ENCODE measurements at places on chromosomes 16 and 17.

- no peak for DNase-seq
Observed at GRCh38 chr17:1718362-1719165, 5.9 kb upstream of the WDR81 start.

- DNase-seq, result no peak
Observed at GRCh38 chr17:51088287-51088686, 32.4 kb downstream of the SPAG9 start.

- no peak for DNase-seq
Observed at GRCh38 chr16:12062343-12063003, 85.9 kb downstream of the SNX29 start.

DNA sequence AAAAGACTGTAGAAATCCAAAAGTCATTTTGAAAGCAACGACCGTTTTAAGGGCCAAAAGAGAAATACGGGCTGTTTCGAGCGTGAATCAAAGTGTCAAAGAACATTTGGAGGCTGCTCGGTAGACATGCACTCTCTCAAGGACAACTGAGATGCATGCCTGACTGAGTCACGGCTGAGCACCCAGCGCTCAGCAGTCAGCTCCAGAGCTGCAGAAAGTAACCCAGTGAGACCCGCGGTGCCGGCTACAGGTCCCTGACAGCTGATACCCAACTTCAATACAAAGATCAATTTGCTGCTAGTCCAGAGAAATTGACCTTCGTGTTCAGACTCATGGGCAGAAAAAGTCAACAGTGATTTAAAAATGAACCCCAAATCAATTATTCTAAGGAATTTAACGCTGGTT is 214.9 kb downstream of the STX8 start:
- DNase-seq, result no peak

DNA sequence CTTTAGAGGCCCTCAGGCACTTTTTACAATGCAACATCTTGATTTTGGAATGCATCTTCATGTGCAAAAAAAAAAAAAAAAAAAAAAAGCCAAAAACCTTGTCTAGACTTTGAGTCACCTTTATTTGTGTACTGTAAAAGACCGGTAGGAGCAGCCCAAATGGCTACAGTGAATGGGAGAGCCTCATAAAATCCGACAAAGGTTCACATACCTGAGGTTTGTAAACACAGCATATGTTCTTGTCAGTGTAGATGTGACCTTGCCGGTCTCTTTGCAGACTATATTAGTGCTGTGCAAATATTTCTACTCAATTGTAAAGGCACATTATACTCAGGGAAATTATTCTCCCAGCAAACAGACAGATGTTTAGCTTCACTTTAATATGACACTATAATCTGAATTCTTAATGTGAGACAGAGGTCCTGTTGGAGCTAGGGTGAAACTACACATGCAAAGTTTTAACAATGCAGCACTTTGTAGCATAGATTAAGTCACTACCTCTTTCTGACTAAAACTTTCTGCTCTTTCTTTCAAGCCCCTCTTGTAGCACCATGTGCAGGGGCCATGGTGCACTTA is 211.3 kb downstream of the CA10 start:
- no peak for DNase-seq

DNA sequence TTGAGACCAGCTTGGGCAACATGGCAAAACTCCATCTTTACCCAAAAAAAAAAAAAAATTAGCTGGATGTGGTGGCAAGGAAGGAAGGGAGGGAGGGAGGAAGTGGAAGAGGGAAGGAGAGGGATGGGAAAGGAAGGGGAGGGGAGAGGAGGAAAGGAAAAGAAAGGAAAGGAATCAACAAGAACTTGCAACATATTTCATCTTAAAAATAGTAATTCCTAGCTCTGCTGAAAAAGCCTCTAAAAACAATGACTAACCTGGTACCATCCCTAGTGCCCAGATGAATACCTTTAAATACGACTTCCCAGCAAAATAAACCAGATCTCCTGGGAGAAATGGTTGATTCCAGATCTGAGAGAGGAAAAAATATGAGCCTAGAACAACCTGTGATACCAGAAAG is 27.1 kb upstream of the MNT start:
- no peak for DNase-seq

DNA sequence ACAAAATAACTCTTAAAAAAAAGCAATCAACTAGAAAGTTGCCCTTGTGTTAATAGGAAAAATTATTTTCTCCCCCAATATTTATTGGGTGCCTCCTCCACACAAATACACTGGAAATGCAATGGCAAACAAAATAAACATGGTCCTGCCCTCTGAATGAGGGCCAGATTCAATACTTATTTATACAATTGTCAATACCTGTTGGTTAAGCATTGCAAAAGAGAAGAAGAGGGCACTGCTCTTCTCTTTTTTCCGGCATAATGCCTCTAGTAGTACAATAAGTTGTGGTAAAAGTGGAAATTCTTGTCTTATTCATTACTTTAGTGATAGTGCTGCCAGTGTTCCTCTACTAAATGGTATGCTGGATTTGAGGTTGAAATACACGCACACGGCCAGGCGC is 22.5 kb upstream of the ALDH3A2 start:
- DNase-seq, result no peak

DNA sequence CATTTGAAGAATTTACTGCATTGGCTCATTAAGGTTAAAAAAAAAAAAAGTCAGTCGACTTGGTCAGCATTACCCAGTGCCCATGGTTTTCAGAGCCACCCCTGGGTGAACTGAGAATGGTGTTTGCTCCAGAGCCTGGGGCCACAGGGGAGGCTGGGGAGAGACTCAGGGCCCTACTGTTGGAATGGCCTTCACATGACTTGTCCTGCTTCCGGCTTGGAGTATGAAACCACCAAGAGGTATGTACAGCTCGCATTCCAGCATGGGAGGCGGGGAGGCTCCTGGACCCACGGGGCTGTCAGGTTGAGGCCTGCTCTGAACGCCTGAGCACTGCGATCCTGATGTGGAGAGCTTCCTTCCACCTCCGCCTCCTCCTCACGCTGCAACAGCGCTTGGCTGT is 36.8 kb downstream of the MSI2 start:
- DNase-seq, result no peak

DNA sequence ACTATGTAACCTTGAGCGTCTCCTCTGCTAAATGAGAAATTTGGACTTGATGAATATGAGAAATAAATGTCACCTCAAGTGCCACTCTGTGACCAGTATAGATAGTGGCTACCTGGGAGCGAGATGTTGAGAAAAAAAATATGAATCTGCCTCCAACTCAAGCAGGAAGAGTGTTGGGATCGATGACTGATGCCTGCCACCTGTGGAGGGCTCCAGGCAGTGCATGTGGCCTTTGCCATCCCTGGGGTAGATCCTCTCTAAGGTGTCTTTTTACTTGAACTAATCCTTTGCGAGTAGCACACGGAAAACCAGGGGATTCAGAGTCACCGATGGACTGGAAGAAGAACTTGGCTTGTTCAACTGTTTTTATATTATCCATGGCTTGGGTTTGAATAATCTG is 9.4 kb downstream of the CCDC182 start:
- peak; percentile 31 for DNase-seq

DNA sequence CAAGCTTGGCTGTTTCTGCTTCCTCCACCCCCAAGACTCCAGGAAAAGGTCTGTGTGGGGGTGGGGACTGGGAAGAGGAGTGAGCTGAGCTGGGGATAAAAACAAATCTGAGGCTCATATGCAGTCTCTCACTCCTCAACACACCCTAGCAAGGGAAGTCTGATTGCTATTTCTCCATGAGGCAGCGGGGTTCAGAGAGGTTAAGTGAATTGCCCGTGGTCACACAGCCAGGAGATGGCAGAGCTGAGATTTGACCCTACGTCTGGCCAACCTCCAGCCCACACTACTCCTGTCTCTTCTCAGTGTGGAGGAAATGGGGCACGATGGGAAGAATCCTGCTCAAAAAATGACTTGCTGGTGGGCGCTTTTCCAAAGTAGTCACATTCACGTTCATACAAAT is 4.8 kb upstream of the ABCC3 start:
- DNase-seq, result no peak

DNA sequence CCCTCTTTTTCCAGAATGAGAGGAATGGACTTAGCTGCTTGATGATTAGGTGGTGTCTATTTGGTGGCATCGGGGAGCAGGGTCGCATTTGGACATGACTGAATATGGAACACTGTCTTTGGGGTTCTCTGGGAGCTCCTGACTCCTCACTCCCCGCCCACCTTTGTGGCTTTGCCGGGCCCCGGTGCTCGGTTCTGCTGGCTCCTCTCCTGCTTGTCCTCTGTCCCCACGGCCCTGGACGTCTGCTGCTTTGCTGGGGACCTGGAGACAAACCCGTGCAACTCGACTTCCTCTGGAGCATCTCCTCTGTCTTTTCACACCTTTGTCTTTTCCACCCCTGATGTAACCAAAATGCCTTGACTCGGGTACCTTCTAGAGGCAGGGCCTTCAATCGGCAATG is 135.7 kb downstream of the IRX3 start:
- DNase-seq, result no peak

DNA sequence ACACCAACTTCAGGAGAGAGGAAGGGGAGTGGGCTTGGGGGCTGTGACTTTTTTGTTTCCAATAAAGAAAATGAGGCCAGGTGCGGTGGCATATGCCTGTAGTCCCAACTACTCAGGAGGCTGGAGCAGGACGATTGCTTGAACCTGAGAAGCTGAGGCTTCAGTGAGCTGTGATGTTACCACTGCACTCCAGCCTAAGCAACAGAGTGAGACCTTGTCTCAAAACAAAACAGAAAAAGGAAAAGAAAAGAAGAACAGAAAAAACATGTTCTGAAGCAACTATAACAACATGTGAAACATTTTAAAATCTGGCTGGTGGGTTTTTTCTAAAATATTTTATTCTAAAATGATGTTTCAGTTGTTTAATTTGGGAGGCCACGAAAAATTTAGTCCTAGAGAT is 554.0 kb upstream of the ZFHX3 start:
- DNase-seq, result no peak

GRCh38 chr16:57628008-57628781 is at the start of gene ADGRG1:
Gene ADGRG1 (plus strand): TSS chr16:57628630. CDS start chr16:57650288, 21,658 bp downstream.
- no peak for DNase-seq

DNA sequence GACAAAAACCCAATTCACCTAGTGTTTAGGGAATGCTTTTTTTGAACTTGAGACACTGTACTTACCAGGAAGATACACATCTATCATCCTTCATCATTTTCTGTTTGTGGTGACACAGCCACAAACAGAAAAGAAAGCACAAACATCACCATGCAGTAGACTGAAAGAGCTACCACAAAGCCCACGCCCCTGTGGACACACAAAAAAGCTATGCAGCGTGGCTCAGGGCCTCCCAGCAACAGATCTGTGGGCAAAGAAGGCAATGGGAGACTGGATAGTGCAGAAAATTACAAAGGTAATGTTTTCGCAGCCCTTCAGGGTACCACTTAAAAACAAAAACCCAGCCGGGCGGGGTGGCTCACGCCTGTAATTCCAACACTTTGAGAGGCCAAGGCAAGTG is 9.6 kb downstream of the COTL1 start:
- DNase-seq, result no peak

GRCh38 chr17:57257895-57258851 is 1.9 kb downstream of the MSI2 start:
- DNase-seq, result no peak

Data from NCI-H2081 (cell line).